ENCODE measurements at places on chromosomes 3 and 15.
A peak's percentile ranks its signal among the peaks of the same experiment; 100 is the strongest.

DNA sequence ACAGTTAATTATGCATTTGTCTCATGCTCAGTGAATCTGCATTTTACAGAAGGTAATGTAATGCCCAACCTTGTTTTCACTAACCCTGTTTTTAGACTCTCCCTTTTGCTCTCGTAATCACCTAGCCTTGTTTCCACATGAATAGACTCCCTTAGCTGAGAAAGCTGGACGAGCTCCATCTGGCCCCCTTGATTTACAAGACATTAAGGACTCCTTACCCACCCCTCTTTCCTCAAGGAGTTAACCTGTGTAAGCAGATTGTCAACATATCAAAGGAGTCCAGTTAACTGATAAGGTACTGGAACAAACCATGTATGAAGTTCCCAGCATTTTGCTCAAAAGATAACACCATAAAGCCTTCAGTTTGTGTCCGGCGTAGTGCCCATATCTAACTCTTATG lies 99.6 kb downstream of the VPS8 start:
- no peak for DNase-seq

DNA sequence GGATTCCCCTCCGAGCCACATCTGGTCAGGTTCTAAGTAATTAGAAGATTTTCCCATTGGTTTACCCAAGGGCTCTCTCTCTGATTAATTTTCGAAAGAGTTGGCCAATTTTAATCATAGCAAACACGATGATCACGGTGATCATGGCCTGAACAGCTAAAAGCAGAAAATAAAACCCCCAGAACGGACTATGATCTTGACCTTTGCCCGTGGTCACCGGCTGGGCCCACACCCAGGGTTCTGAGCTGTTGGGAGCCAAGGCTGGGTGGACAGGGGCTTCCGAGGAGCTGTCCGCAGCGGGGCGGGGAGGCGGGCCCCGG lies 2.6 kb downstream of the GP5 start:
- DNase-seq = no peak

DNA sequence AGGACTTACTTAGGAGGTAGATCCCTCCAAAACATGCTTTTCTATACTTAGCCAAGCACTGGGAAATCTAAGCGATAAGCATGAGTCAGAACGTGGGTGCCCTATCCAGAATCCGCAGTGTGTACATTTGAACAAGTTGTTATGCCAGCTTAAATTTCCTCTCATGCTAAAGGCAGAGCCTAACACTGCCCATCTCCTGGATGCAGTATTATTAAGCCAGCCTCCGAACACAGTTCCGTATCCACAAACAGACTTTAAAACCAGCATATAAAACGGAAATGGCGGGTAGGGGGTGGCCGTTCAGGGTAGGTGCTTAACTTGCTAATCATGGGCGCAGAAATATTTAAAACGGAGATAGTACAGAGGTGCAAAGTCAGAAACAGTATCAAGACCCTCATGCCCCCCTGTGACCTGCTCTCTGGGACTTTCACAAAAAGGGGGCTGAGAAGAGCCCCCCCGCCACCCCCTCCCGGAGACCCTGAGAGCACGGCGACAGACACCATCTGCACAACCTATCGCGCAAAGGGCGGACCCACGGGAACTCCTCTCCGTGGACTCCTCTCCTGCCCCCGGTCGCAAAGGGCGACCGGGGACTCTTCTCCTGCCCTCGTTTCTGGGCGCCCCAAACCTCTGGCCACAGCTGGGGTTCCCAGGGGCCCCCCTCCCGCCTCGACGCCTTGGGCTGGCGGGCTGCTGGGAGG lies 889 bp upstream of the LRRIQ4 start:
- peak; percentile 74 for DNase-seq

GRCh38 chr3:56133423-56133822 lies 334.8 kb downstream of the ERC2 start:
- DNase-seq = no peak
